ENCODE measurements at places on chromosomes 16 and 17. TPM values are rescaled to one million over a fixed set of nuclear protein-coding genes. Genes with fewer than 3 reads are reported as not detected.

Gene RDM1
- polyA plus RNA-seq, result not detected

Gene MYH11
- polyA plus RNA-seq, result 20.2 TPM

DNA sequence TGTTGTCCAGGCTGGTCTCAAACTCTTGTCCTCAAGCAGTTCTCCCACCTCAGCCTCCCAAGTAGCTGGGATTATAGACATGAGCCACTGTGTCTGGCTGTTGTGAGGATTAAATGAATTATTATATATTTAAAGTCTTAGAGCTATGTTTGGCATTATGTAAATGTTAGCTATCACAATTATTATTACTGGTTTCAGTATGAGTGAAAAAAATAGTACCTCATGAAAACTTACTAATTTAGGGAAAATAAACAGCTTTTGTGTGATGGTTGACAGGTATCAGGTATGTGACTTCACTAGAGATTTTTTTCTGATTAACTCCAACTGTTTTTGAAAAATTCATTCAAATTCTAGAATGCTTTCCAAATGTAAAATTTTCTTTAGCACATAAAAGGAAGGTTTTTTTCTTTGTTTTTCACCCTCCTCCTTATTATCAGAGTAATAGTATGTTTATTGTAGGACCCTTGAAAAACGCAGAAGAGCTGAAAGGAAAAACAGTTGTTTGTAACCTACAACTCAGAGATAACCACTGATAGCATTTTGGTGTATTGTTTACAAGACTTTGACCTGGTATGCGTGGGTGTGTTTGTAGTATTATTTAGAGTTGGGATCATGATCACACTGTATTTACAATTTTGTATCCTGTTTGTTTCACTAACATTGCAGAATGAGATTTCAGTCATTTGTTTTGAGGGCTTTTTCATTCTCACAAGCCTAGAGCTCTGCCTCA is 13.2 kb downstream of the NLK start:
- DNase-seq, result no peak

- peak; percentile 68 for DNase-seq
Measured at GRCh38 chr16:86016201-86016965, 117.4 kb downstream of the IRF8 start.

DNA sequence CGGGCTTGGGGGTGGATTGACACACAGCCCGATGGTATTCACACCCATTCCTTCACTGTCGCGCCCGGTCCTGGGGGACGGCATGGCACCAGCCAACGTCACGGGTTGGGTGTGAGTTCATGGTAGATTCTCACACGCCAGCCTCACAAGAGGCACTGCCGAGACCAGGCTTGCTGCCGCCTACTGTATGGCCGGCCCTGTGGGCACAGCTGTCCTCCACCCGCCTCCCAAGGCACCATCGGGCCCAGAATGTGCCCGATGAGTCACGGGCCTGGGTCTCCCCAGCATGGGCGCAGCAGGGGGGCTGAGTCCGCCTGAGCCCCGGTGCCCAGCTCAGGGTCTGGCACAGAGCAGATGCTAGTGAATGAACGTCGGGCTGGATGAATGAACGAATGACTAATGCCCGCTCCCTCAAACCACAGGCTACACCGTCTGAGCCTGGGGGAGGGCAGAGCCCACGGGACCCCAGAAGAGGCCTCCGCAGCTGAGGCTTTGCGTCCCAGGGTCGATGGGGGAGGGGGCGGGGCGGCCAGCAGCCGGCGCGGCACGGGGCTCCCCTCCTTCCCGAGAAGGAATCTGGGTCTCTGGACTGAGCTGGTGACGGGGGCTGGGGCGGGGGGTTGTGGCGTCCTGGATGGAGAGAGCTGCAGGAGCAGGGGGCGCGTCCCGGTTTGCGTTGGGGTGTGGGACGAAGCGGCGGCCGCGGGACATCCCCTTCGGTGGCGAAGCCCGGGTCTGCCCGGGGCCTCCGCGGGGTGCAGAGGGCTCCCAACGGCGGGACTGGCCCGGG is 829 bp downstream of the PITPNM3 start:
- no peak for DNase-seq

DNA sequence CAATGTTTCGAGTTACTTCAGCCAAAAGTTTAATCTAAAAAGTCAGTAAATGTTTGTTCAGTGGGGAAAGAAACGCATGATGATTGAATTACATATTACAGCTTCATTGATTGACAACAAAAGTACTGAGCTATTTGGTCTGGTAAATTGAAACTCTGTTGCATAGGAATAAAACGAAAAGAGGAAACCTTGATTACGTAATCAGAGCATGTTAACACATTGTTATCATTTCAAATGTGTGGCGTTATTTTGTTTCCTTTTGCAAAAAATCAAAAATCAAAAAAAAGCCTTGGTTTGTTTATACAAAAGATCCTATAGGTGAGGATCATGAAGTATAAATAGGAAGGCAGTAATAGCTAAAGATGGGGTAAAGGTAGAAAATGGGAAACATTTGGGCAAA is 19.5 kb upstream of the CA10 start:
- DNase-seq, result no peak

- no peak for DNase-seq
Measured at GRCh38 chr16:66495440-66495839, 54.5 kb downstream of the TK2 start.

DNA sequence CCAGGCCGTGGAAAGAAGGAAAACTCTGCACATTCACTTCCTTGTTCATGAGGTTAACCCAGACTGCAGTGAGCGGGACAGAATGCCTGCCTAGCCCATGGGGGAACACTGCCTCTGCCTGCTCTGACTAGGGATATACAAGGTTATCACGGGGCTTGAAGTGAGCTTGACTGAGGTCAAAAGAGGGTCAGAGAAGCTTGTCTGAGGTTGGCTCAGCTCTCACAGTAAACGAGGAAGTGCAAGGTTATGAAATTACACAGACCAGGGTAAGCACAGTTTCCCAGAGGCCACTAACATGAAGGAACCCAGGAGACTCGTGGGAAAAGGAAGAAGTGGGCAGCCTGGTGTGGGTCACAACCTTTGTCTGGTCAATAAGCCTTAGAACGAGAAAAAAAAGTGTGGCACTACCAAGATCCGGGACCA is 28.7 kb downstream of the HIC1 start:
- DNase-seq, result no peak

GRCh38 chr17:2978116-2978515 is 85.3 kb downstream of the OR1D5 start:
- no peak for DNase-seq

DNA sequence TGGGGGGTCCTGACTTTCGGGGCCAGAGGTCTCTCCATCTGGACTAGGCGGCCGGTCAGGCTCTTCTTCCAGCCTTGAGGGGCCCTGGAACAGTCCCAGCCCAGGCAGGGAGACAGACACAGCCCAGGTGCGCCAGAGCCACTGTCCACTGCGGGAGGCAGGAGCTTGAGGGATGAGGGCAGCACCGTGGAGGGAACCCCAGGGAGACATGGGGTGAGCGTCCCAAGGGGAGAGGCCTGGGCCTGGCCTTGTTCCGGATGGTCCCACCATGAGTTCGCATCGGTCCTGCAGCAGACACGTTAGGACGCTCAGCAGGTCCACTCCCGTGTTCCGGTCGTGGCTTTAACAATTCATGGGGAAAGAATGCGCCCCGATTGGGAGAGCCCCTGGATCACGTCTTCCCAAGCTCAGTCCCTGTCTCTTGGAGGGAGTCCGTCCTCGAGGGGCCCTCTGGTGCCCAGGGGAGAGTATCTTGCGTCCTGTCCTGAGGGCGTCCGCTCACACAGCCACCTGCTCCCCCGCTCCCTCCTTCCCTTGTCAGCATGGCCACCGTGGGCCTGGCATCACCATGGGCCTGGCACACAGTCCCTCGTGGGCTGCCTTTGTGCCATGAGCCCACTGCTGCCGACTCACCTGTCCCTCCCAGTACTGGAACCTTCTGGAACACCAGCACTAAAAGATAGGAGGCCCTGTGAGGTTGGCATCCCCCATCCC is 6.7 kb upstream of the NUDT16L1 start:
- no peak for DNase-seq
